Mesothelial cell of epicardium (in vitro differentiated cells): ENCODE measurements at places on chromosomes 12 and 14. TPM values are rescaled to one million over a fixed set of nuclear protein-coding genes. Genes with fewer than 3 reads are reported as not detected.
A peak's percentile ranks its signal among the peaks of the same experiment; 100 is the strongest.

- no peaks in the 10 kb centered on the region for H3K27me3 ChIP-seq
- no peak overlapping the region for H3K4me3 ChIP-seq
- H3K27ac ChIP-seq = no peak overlapping the region
- peaks cover 21% of the 10 kb centered on the region for H3K4me1 ChIP-seq
- no peak for DNase-seq
- H3K36me3 ChIP-seq = peaks cover 14% of the 10 kb centered on the region
Observed at GRCh38 chr12:64450057-64450640, 1.8 kb upstream of the TBK1 start.

- no peak for DNase-seq
- no peak overlapping the region for H3K4me3 ChIP-seq
- no peaks in the 10 kb centered on the region for H3K36me3 ChIP-seq
- H3K27ac ChIP-seq = no peak overlapping the region
- H3K27me3 ChIP-seq = no peaks in the 10 kb centered on the region
Observed at GRCh38 chr12:86903159-86903558, 647.0 kb upstream of the MGAT4C start.

GRCh38 chr12:124687917-124688316, 120.5 kb upstream of the NCOR2 start:
- DNase-seq = no peak
- H3K4me3 ChIP-seq = no peak overlapping the region
- H3K36me3 ChIP-seq = no peaks in the 10 kb centered on the region
- H3K4me1 ChIP-seq = peaks cover 55% of the 10 kb centered on the region
- peak overlapping the region; percentile 53 for H3K27ac ChIP-seq

GRCh38 chr14:51289169-51289568, 49.1 kb downstream of the TMX1 start:
- H3K4me1 ChIP-seq = peaks cover 7% of the 10 kb centered on the region
- H3K36me3 ChIP-seq = no peaks in the 10 kb centered on the region
- H3K4me3 ChIP-seq = no peak overlapping the region
- DNase-seq = no peak
- no peak overlapping the region for H3K27ac ChIP-seq

DNA sequence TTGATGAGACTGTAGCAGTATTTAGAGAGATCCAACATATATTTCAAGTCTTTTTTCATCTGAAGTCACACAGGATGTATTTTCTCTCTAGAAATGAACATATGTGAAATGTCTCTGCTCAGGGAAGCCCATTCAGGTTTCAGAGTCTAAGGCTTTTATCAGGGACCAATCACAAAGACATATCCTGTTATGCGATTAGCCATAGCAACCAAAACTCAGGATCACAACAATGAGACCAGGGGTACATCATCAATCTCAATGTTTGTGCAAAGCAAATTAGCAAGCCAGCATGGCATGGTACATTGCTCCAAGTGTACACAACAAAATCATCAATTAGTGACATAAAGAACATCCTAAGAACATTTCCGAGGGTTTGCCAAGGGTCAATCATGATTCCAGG, 99.2 kb upstream of the AMN1 start:
- no peak overlapping the region for H3K27ac ChIP-seq
- no peaks in the 10 kb centered on the region for H3K4me1 ChIP-seq
- H3K4me3 ChIP-seq = no peak overlapping the region
- DNase-seq = no peak
- H3K27me3 ChIP-seq = no peaks in the 10 kb centered on the region

- peaks cover 4% of the 10 kb centered on the region for H3K36me3 ChIP-seq
- DNase-seq = no peak
Observed at GRCh38 chr12:2336409-2336829, 283.6 kb downstream of the CACNA1C start.

DNA sequence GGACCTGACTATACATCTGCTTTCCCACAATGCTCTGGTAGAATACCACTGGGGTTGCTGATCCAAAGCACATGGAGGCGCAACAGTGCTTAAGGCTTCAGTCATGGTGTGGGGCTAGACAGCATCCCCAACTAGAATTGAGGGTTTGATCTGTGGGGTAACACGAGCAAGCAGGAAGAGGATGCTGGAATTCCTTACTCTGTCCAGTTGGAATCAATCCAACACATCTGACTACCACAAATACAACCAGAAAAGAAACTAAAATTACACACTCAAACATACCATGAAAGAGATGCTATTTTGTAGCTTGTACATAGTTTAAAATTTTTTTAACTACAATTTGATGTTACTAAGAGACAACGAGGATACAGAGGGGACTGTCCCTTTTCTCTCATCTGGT, 40.4 kb upstream of the GTF2A1 start:
- no peak for DNase-seq
- H3K4me3 ChIP-seq = no peak overlapping the region
- H3K27ac ChIP-seq = no peak overlapping the region
- H3K36me3 ChIP-seq = peaks cover 18% of the 10 kb centered on the region
- no peaks in the 10 kb centered on the region for H3K27me3 ChIP-seq

DNA sequence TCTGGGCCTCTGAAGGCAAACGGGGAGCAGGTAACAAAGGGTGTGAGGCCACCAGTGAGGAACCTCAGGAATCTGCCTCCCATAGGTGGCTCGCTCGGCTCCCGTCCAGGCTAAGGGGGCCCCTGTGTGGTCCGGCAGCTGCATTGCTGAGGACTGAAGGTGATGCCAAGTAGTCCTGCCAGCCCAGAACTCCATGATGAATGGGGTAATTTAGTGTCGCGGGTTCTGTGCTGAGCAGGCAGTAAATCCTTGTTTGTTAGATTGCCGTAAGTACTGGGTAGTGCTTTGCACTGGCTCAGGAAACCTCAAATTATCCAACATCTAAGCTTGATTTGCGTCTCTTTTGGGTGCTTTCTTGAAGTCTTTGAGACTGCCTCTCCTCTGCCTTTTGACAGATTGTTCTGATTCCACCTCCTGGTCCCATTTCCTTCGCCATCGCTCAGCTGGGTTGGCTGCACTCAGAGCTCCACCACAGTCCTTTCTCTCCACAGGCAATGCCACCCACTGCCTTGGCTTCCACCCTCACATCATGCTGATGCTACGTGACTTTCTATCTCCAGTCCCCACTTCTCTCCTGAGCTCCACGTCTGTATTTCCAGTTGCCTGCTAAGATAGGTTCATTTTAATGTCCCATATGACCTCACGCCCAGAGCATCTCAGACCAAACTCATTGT, 392.0 kb downstream of the FUT8 start:
- peaks cover 21% of the 10 kb centered on the region for H3K27me3 ChIP-seq
- no peak for DNase-seq
- no peaks in the 10 kb centered on the region for H3K4me1 ChIP-seq
- no peak overlapping the region for H3K27ac ChIP-seq

DNA sequence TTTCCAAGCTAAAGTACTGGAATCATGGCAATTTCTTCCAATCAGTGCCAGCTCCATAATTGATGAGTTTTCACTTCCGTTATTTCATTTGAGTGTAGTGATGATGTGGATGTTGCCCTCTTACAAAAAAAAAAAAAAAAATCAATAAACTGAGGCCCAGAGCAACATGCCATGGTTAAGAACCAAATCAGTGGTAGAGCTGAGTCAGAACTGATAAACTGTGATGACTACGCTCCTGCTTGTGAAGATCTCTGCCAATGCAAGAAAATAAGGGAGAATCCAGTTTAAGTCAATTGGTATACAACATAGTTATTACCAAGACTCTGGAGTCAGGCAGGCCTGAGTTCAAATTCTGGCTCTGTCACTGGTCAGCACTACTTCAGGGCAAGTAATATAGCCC, 102.7 kb downstream of the GPR135 start:
- peaks cover 46% of the 10 kb centered on the region for H3K4me1 ChIP-seq
- no peak overlapping the region for H3K4me3 ChIP-seq
- H3K27me3 ChIP-seq = no peaks in the 10 kb centered on the region
- H3K27ac ChIP-seq = no peak overlapping the region
- no peak for DNase-seq

DNA sequence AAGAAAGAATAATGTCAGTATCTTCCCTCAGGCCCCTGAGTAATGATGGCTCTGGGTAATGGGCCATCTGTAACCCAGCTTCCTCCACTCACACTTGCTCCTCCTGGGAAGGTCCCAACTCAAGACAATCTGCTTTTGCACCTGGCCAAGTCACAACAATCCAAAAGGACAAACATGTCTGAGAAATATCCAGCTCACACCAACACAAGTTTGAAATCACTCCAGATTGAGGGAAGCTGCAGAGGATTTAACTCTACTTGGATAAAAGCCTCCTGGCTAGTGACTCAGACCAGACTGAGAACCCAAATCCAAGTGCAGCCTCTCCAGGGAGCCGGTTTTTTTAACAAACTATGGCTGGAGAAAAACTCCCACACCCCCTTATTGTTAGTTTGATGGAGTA, 34.2 kb downstream of the RTRAF start:
- no peak for DNase-seq
- H3K36me3 ChIP-seq = peaks cover 3% of the 10 kb centered on the region
- no peak overlapping the region for H3K4me3 ChIP-seq
- no peaks in the 10 kb centered on the region for H3K27me3 ChIP-seq
- no peak overlapping the region for H3K27ac ChIP-seq
- peaks cover 7% of the 10 kb centered on the region for H3K4me1 ChIP-seq

GRCh38 chr12:51647647-51648046, 56.6 kb downstream of the SCN8A start:
- H3K4me3 ChIP-seq = no peak overlapping the region
- H3K27ac ChIP-seq = no peak overlapping the region
- H3K36me3 ChIP-seq = peaks cover 2% of the 10 kb centered on the region
- no peak for DNase-seq
- peaks cover 2% of the 10 kb centered on the region for H3K4me1 ChIP-seq

DNA sequence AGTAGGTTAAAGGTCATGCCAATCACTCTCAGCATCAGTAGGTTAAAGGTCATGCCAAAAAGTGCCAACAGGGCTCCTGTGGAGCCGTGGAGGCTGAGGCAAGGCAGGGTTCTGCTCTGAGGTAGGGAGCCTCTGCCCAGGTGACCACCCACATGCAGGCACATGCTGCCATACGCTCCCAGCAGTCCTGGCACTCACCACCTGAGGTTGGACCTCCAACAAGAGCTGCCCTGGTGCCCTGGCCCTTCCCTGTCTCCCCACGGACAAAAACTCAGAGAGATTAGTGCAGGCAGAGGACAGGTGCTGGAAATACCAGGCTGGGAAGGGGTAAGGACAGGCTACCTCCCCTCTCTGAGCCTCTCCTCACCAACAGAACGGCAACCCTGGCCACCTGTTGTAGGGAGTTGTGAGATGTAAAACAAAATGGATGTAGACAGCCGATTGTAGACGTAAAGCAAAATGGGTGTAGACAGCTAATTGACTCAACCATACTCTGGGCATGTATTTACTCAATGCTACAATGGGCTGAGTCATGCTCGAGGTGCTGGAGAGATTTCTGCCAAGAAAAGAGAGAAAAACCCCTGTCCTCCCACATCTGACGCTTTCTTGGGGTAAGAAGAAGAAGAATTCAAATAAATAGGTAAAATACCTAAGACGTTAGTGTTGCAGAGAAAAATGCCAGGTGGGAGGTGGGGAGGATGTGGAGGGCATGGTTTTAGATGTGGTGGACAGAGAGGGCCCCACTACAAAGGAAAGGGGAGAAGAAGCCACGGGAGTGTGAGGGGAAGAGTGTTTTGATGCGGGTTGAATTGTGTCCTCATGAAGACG, 32.4 kb downstream of the LTBP2 start:
- H3K36me3 ChIP-seq = no peaks in the 10 kb centered on the region
- peak overlapping the region; percentile 78 for H3K27ac ChIP-seq
- H3K4me1 ChIP-seq = peaks cover 23% of the 10 kb centered on the region
- no peak for DNase-seq
- no peak overlapping the region for H3K4me3 ChIP-seq
- H3K27me3 ChIP-seq = no peaks in the 10 kb centered on the region

RPS6KA5 gene
- total RNA-seq = 11.0 to 12.8 TPM (median 11.8 TPM) in 3 replicates

HHIPL1 gene
- 4.4 to 4.7 TPM (median 4.5 TPM) in 3 replicates for total RNA-seq
